ENCODE measurements at places on chromosomes 4 and X.

GRCh38 chr4:95118497-95118896, 360.7 kb downstream of the BMPR1B start:
- no peak for DNase-seq

DNA sequence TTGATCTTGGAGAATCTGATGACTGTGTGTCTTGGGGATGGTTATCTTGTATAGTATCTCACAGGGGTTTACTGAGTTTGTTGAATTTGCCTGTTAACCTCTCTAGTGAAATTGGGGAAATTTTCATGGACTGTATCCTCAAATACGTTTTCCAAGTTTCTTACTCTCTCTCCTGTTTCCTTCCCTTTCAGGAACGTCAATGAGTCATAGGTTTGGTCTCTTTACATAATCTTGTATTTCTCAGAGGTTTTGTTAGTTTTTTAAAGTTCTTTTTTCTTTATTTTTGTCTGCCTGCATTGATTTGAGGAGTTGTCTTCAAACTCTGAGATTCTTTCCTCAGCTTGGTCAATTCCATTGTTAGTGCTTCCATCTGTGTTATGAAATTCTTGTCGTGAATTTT, 227.7 kb upstream of the GPRIN3 start:
- no peak for DNase-seq

- DNase-seq: no peak
Observed at GRCh38 chrX:9885150-9885549, 82.0 kb upstream of the CLDN34 start.

DNA sequence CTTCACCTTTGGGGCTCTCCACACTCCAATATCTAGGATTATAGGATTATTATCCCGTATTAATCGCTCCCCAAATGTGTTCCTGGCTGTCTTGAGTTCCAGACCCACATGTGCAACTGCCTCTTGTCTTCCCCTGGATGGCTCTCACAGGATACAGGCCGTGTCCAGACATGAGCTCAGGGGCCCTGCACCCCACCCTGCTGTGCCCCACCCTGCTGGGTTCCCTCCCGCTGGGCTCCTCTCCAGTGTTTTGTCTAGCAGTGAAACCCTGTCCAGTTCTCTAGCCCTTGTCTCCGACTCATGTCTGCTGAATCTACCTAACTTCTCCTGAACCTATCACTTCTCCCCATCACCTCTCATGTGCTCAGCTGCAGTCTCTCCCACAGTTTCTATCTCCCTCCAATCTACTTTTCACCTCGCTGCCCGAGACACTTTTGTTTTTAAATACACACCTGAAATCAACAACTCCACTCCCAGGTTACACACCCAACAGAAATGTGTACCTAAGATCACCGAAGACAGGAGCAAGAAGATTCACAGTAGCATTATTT, 2.0 kb downstream of the RNF212 start:
- DNase-seq: no peak

DNA sequence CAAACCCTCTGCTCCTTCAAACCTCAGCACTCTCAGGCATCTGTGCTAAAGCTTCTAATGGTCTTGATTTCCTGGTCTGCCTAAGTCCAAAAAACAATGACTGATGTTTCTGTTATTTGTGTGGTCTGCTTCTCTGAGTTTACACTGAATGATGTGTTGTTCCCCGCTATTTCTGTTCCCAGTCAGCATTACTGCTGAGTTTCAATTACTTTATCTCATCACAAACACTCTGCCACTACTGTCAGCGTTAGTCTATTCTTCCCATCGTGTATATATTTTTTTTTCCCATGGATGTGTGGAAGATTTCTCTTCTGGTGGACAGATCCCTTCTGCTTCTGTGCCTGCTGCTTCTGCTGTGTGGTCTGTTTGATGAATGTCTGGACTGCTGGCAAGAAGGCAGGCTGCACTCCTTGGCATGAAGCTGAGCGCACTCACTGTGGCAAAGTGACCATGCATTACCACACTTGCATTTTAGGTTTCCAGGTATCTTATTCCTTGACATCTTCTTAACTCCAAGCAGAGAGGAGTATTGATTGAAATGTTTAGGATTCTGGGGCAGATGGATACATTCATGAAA, 106.9 kb upstream of the PAQR3 start:
- DNase-seq: no peak

DNA sequence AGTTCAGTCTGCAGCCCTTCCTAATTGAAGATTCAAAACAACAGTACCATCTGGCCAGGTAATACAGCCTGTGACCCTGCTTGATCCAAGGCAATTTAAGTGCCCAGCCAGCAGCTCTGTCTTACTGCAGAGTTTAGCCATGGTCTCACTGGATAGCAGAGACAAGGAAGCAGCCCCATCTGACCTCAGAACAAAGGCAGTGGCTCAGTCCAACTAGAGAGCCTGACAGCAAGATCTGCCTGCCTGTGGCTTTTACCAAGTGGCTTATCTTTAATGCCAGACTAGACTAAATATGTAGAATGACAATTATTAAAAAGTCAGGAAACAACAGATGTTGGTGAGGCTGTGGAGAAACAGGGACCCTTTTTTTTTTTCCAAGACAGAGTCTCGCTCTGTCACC, 293.4 kb downstream of the DTHD1 start:
- DNase-seq: no peak

GRCh38 chr4:100084892-100085291, 105.4 kb downstream of the DDIT4L start:
- no peak for DNase-seq

- no peak for DNase-seq
Observed at GRCh38 chrX:36898301-36898700, 109.9 kb upstream of the FAM47C start.

DNA sequence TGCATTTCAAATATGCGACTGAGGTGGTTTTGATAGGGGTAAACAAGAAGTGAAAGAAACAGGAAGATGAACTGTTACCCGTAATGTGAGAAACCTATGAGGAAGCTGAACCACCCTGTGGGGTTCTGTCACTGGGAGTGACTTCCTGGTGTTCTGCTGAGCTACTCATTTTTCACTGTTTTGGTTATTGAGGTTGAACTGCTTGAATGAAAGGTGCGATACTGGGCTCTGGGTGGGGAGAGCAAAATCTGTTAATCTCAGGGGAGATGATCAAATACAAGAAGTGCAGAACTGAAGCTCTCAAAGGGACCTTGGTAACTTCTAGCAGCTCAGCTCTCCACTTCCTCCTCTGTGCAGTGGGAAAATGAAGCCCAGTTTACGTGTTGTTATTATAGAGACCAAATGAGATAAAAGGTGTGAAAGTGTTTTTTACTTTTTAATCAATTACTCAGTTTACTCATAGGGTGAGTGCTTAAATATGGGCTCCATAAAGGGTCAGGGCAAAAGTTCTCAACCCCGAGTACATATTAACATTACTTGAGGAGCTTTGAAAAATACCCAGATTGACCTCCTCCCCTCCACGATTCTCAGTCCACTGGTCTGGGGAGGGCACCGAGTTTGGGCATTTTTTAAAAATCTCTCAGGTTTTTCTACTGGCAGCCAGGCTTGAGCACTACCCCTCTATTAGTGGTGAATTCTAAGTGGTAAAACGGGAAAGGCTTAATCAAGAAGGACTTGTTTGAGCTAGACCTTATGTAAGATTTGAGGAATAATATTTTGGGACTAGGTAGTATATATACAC, 66.7 kb downstream of the COQ2 start:
- no peak for DNase-seq

GRCh38 chr4:4631150-4631549, 89.3 kb upstream of the STX18 start:
- no peak for DNase-seq

DNA sequence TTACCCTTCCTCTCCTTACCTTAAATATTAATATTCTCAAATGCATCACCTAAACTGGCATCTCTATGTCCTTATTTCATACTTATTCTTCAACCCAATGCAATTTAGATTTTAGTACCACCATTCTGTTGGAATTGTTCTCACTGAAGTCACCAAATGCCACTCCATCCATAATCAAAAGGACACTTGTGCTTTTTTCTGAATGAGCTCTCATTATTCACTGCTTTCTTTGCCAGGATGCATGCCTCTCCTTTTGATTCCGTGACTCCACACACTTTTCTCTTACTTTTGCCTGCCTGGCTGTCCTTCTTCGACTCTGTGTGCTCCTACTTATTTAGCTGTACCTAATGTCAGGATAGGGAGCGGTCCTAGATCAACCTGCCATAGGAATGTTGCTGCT, 633.1 kb upstream of the BOD1L1 start:
- DNase-seq: no peak

GRCh38 chr4:161762796-161763195, 401.0 kb downstream of the FSTL5 start:
- no peak for DNase-seq

- no peak for DNase-seq
Observed at GRCh38 chrX:68018248-68019203, 414.8 kb downstream of the OPHN1 start.

DNA sequence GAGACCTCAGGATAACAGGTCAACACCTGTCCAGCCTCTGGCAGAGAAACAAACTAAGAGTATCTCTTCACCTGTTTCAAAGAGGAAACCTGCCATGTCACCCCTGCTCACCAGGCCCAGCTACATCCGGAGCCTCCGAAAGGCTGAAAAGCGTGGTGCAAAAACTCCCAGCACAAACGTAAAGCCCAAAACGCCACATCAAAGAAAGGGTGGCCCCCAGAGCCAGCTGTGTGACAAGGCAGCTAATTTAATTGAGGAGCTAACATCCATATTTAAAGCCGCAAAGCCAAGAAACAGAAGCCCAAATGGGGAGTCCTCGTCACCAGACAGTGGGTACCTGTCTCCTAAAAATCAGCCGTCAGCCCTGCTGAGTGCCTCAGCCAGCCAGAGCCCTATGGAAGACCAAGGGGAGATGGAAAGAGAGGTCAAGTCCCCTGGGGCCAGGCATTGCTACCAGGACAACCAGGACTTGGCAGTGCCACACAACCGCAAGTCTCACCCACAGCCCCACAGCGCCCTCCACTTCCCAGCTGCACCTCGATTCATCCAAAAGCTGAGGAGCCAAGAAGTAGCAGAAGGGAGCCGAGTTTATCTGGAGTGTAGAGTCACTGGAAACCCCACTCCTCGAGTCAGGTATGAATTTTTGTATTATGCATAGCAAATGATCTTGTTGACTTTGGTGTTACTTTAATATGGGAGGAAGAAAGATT, 15.1 kb downstream of the PALLD start:
- DNase-seq: no peak

GRCh38 chr4:83083925-83084475, 30.5 kb downstream of the PLAC8 start:
- DNase-seq: no peak
